NCI-H2107 (cell line): ENCODE measurements at places on chromosomes 5 and 9.

GRCh38 chr9:76137931-76138330, 247.5 kb downstream of the PCSK5 start:
- DNase-seq, result no peak

- no peak for DNase-seq
Measured at GRCh38 chr5:92889140-92889539, 691.9 kb downstream of the NR2F1-AS1 start.

- no peak for DNase-seq
Measured at GRCh38 chr9:91740701-91741100, 209.3 kb downstream of the ROR2 start.

GRCh38 chr5:159058716-159059636, 40.7 kb downstream of the EBF1 start:
- DNase-seq, result no peak

- peak; percentile 15 for DNase-seq
Measured at GRCh38 chr5:134224888-134225779, 739 bp downstream of the PPP2CA start.
